ENCODE measurements at places on chromosomes 3 and 15.
A peak's percentile ranks its signal among the peaks of the same experiment; 100 is the strongest.

DNA sequence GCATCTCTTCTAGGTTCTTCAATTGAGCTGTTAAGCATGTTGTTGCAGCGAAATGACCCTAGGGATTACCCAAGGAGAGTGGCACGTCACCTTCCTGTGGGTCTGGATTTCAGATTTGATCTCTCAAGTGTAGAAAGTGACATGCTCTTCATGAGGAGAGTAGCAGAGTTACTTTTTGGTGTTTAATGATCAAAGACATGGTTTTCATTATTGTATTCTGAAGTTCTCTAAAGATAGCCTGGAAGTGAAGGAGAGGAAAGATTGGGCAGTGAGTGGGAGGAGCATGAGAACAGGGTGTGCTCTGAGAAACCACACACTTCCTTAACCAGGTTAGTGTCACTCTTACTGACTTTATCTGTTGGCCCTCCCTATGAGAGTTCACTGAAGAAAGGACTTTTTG is 153.6 kb downstream of the AKAP13 start:
- no peak for DNase-seq

GRCh38 chr15:74274470-74275038 is 38.4 kb downstream of the CCDC33 start:
- DNase-seq, result peak; percentile 27

- DNase-seq, result no peak
These were observed 34.7 kb upstream of the BDH1 start for GRCh38 chr3:197590313-197590962.

DNA sequence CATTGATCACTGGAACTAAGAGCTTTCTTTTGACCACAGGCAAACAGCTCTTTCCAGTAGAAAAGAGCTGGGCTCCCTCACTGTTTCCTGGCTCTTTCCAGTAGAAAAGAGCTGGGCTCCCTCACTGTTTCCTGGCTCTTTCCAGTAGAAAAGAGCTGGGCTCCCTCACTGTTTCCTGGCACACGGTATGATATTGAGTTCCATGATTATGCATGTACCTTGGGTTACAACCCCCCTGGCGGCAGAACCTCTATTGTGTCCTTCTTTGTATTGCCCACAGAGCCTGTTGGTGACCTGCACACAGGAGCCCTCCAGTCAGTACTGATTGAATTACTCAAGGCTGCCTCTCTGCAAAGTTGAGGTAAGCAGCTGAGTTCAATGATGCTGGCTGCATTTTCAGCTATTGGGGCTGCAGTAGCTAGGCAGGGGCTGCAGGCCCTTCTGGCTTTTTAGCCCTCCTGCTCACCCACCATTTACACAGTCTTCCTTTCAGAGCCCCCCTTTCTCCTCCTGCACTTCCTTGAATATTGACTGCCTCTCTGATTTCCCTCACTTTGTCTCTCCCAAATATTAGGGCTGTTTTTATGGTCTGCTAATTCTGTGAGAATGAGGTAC is 10.2 kb downstream of the ACKR2 start:
- DNase-seq, result no peak

- DNase-seq, result no peak
These were observed 14.0 kb downstream of the PLCD1 start for GRCh38 chr3:38015485-38015884.

GRCh38 chr3:14151471-14152083 is 26.7 kb downstream of the TMEM43 start:
- DNase-seq, result no peak

GRCh38 chr3:150083655-150084042 is 113.0 kb upstream of the PFN2 start:
- no peak for DNase-seq

DNA sequence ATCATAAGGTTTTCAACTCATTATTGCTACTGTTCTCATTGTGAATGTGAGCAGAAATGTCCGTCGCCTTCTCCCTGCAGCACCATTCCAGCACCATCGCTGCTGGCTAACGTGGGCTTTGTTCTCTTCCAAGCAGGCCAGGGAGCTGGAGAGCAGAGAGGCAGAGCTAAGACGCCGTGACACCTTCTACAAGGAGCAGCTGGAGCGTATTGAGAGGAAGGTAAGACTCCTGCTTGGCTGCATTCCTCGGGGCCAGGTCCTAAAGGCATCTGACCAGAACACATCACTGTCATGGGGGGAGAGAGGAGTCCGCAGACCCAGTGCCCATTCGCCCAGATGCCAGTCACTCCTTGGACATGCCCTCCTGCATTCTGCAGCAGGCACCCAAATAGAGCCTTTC is 130.4 kb upstream of the PLXNA1 start:
- DNase-seq, result no peak

DNA sequence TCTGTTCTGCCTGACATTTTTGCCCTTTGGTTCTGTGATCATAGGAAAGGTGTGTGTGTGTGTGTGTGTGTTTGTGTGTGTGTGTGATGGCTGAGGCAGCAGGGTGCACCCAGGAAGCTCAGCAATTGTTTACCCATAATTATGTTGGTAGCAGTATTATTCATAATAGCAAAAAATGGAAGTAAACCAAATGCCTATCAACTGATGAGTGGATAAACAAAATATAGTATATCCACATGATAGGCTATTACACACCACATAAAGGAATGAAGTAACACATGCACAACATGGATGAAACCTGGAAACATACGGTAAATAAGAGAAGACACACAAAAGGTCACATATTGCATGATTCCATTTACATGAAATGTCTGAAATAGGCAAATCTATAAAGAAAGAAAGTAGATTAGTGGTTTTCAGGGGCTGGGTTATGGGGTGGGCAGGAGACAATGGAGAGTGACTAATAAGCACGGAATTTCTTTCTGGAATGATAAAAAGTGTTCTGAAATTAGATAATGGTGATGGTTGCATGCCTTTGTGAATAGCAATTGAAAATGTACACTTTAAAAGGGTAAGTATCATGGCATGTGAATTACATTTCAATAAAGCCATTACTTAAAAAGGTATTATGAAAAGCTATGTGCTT is 167.2 kb downstream of the POLR2M start:
- no peak for DNase-seq

GRCh38 chr15:63970621-63971426 is 75.5 kb downstream of the DAPK2 start:
- DNase-seq, result no peak

GRCh38 chr3:46695177-46695961 is 1.9 kb upstream of the ALS2CL start:
- DNase-seq, result no peak

GRCh38 chr3:107927361-107928083 is 163.3 kb downstream of the CD47 start:
- DNase-seq, result peak; percentile 84

DNA sequence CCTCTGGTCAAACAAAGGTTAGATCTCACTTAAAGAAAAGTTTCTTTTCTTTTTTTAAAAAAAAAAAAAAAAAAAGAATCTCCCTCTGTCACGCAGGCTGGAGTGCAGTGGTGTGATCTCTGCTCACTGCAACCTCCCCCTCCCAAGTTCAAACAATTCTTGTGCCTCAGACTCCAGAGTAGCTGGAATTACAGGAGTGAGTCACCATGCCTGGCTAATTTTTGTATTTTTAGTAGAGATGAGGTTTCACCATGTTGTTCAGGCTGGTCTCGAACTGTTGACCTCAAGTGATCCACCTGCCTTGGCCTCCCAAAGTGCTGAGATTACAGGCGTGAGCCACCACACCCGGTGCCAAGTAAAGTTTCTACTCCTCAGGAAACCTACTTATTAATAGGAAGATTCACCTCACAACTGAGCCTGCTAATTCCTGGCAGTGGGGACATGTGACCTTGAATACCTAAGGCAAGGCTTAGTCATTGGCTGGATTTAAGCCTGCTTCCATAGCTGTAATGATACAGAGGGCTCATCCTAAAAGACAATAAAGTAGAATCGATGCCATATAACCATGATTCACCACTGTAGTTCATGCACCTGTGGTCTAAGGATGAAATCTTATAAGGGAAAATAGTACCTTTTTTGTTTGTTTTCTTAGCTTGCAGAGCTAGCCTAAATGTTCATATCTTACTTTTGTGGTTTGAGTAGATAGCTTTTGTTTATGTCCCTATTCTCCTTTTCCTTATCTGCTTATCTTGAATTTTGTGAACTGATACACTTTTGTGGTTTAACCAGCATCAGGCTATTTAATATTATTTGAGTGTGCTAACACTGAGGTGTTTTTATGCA is 24.8 kb upstream of the RBMS3 start:
- no peak for DNase-seq

- DNase-seq, result no peak
These were observed 5.6 kb downstream of the IGDCC3 start for GRCh38 chr15:65371976-65372786.

DNA sequence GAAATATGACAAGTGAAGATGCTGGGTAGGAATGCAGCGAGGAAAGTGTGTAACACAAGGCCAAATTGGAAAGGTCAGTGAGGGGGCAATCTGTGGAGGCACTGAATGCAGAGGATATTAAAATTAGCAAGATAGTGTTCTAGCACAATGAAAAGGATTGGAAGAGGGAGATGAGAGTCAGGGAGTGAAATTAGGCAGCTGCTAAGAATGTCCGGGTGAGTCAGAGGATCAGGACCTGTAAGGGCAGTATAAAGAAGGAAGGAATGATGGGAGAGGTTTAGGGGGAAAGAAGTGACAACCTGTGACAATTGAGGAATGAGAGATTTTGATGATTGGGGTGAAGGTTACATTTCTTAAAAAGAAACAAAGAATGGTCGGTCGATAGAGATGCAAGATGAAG is 103.5 kb downstream of the UBE3A start:
- no peak for DNase-seq

- no peak for DNase-seq
These were observed 55.9 kb downstream of the EOMES start for GRCh38 chr3:27666272-27666671.

DNA sequence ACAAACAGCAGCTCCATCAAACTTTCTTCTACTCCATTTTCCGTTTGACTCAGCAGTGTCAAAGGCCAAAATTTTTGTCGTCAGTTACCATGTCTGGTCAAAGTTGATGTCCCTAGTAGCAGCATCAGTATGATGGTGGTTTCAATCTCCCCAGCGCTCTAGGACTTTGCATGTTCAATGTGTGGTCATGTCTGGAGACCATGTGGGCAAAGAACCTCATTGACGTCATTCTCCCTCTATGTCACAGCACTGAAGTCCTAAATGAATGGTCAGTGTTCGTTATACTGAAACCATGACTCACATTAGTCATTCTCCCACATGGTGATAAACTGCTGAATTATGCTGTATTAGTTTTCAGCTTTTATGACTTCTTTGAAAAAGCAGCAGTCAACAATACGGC is 23.2 kb downstream of the SHC4 start:
- no peak for DNase-seq

- DNase-seq, result no peak
These were observed 42.4 kb upstream of the TM4SF1 start for GRCh38 chr3:149419816-149420215.

- no peak for DNase-seq
These were observed 82.1 kb upstream of the ARHGEF3 start for GRCh38 chr3:56883828-56884227.

DNA sequence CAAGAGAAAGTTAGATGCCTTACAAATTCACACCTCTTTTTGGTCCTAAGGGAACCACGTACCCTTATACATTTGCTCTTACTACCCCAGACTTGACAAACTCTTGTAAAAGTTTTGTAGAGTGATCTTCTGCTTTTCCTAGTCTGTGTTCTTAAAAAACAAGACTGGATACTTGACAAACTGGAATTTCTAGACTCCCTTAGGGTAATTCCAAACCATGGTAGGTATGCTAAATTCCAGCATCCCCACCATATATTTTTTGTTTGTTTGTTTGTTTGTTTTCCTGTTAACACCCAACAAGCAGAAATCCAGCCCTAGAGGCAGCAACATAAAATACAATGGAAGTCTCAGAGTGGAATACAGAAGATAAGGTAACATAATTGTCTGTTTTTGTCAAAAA is 280.7 kb upstream of the NR2F2 start:
- no peak for DNase-seq

GRCh38 chr3:124250053-124250452 is 258.1 kb upstream of the ROPN1 start:
- no peak for DNase-seq

- DNase-seq, result no peak
These were observed 158.4 kb upstream of the CCDC54 start for GRCh38 chr3:107218864-107219269.

DNA sequence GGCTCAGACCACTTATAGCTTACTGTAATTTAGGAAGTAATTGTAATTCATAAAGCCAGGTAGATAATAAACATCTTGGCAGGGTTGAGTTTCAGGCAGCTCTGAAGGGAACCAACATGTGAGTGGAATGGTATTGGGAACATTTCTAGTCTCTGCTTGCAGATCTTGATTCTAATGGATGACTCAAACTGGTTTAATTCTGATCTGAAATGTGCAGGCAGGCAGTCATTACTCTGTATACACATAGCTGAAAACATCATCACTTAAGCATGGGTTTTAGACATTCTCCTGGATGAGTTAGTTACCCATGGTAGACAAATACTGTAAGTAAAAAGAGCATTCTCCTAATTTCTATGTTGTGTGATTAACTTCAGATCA is 317.0 kb upstream of the TPRG1 start:
- DNase-seq, result peak; percentile 20

DNA sequence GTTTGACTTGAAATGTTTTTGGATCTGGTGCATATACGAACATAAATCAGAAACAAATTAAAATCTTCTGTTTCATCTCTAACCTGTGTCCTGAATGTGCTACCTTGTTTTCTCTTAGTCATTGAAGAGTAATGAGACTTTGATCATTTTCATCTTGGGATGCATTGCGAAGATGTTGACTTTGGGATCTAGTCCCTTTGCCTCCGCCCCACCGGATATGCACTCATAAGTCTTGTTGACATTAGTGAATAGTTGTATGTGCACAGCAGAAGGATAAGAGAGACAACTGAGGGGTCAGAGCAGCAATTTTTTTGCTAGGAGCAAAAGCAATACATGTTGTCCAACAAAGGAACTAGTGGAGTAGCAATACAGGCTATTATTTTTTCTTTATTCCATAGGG is 35.9 kb upstream of the SPRED1 start:
- no peak for DNase-seq

All from NCI-H1105 treated with DMSO at 0.1 percent for 48 hours (cell line).